ENCODE measurements at places on chromosomes 7 and 10.

DNA sequence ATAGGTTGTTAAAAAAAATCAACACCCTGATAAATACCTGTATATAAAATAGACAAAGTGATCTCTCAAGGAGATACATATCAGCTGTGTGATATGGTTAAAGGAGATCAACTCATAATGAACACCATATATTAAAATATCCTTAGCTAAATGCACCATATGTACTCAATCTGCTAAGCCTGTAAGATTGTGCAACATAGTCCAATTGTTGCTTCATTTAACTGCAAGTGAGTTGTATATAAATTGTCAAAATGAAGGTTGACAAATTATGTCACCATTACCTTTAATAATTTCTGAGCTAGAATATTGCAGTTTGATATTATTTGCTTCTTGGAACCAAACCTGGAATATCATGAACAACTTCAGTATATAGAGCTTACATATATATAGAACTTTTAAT is 283.7 kb downstream of the MALRD1 start:
- DNase-seq, result no peak

- DNase-seq, result no peak
These were observed 5.2 kb downstream of the INPP5A start for GRCh38 chr10:132542819-132543218.

DNA sequence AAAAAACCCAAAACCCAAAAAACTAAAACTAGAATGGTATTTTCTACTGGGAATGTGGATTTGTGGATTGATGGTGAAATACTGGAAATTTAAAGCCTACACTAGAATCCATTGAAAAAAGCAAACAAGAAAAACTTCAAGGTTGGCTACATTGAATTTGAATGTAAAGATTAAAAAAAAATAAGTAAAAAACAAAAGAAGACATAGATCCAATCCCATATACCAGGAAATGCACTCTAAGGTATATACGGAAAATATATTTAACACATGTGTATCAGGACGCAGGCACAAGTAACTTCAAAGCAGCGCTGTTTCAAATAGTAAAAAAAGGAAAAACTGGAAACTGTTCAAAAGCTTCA is 754 bp upstream of the BBS9 start:
- no peak for DNase-seq

DNA sequence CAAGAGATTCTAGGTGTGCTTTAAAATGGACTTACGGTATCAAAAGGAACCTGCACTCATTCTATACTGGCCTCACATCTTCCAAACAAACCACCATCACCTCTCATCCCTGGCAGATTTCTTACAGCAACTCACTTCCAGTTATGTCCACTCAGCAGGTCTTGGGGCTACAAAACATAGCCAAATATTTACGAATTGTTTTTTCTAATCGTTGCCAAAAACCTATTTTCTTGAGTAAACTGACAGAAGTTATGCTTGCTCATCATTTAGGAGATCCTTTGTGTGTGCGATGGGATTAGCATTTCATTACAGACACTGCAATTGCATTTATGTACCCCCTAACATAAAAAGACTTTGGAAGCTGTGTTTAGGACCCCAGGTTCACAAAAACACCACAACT is 2.7 kb downstream of the KCNMA1 start:
- DNase-seq, result no peak

- no peak for DNase-seq
These were observed 1.5 kb downstream of the IRF5 start for GRCh38 chr7:128939075-128939860.

DNA sequence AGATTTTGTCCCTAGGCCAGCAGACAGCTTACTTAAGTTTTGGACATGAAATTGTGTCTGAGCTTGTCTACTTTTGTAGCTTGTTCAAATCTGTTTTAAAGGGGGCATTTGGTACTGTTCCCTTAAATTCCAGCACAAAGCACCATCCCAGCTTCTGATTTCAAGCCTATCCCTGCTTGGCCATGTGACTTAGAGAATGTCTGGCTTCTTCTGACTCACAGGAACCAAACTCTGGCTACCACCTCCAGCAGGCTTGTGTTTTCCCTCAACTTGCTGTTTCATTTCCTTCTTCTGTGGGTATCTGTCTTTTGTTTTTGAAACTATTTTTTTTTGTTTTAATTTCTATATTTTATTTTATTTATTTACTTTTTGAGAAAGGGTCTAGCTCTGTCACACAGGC is 97.9 kb upstream of the FZD8 start:
- no peak for DNase-seq

GRCh38 chr10:121281576-121281975 is 316.7 kb downstream of the FGFR2 start:
- no peak for DNase-seq

GRCh38 chr10:33291053-33291592 is 43.3 kb downstream of the NRP1 start:
- no peak for DNase-seq

DNA sequence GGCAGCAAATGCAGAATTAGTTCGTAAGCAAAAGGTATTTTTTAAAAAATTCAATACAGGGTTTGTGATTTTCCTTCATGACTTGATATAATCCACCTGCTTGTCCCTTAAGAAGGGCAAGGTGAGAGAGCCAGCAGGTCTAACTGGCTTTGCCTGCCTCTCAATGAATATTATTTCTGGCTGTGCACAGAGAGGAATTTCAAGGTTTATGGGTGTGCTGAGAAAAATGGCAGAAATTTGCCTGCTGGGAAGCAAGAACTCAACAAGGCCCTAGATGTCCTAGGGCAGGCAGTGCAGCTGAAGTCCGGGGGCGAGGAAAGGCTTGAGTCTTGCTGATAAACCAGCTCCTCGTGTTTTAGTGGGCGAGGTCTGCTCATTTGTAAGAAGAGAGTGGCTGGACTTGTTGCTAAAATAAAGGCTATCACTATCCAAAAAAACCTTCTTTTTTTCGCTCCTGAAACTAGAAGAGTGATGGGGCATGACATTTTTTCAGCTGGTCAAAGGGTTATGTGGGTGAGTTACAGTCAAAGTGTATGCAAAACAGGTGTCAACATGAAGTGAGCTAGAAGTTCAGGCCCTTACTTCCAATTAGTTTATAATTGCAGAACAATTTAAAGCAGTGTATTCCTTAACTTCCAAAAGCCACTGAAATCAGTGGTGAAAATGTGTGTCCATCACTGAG is 385.8 kb upstream of the KLF6 start:
- no peak for DNase-seq

Measured in stimulated activated effector memory CD8-positive, alpha-beta T cell treated with anti-CD3 and anti-CD28 coated beads, Interleukin-12 subunit alpha, Interleukin-12 subunit beta, amount 100 ng/mL, for 72 hours (primary cell).